ENCODE measurements at places on chromosomes 11 and 22.
A peak's percentile ranks its signal among the peaks of the same experiment; 100 is the strongest.

GRCh38 chr22:31626427-31627150 lies 35.4 kb downstream of the PISD start:
- DNase-seq, result no peak

- no peak for DNase-seq
These were observed 85.5 kb downstream of the MN1 start for GRCh38 chr22:27716074-27716473.

- no peak for DNase-seq
These were observed 68.0 kb downstream of the USP47 start for GRCh38 chr11:11909727-11910126.

DNA sequence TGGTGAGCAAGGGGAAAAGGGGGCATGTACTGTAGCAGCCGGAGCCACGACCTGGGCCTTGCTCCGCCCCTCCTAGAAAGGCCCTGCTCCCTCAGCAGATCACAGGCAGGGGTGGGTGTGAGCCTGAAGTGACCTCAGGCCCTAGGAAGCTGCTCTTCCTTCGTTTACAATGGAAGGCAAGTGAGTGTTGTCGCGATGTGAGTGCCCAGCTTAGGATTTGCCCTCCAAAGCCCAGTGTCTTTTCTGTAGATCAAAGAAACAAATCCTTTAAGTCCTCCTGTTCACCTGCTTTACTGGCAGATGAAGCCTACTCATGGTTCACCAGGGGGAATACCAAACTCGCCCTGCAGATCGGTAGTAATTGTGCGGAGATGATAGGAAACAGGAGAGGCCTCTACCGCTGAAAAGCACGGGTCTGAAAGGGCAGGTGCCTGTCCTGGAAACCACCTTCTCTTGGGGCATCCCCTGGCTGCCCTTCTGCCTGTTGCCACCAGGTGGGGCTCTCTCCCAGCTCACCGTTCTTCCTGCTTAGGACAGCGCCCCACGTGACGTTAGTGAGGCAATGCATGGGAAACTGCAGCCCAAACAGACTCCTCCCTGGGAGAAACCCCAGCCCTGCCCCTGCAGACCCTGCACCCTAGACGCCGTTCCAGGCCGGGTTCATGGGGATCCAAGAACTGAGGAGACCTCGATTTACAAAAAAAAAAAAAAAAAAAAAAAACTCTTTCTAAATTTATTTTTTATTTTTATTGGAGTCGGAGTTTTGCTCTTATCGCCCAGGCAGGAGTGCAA lies 45.9 kb upstream of the RAB1B start:
- DNase-seq, result peak; percentile 89

DNA sequence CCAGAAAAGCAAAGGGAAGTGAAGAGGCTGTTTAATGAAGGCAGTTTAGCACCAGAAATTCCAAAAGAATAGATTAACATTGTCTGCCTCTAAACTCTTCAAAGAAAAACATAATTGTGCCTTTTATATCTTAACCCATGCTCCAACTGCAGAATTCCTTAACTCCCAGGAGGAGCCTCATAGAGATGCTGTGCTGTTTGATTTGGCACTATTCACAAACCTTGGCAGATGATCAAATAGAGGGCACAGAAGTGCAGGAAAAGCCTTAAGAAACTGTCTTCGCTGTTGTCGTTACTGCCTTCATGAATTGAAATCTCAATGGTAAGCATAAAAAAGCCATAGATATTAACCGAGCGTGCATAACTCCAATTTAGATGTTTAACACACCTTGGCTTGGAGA lies 124.1 kb upstream of the MPPED2 start:
- no peak for DNase-seq

DNA sequence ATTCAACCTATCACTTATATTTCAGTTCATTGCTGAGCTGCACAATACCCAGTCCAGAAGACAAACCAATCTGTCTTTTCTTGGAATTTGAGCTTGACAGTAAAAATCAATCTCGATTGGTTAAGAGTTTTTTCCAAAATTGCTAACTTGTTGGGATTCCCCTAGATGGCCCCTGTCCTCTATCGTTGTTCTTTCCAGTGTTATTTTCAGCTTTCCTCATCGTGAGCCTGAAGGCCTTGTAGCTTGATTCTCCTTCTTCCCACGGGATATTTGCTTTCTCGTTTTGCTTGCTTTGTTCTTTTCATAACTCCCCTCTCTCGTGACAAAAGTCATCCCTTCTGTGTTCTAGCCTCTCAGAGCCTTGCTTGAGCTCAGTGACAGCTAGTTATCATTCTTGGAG lies 3.1 kb downstream of the OR8B8 start:
- no peak for DNase-seq

GRCh38 chr11:5277807-5278382 lies 8.2 kb upstream of the HBE1 start:
- DNase-seq, result no peak

DNA sequence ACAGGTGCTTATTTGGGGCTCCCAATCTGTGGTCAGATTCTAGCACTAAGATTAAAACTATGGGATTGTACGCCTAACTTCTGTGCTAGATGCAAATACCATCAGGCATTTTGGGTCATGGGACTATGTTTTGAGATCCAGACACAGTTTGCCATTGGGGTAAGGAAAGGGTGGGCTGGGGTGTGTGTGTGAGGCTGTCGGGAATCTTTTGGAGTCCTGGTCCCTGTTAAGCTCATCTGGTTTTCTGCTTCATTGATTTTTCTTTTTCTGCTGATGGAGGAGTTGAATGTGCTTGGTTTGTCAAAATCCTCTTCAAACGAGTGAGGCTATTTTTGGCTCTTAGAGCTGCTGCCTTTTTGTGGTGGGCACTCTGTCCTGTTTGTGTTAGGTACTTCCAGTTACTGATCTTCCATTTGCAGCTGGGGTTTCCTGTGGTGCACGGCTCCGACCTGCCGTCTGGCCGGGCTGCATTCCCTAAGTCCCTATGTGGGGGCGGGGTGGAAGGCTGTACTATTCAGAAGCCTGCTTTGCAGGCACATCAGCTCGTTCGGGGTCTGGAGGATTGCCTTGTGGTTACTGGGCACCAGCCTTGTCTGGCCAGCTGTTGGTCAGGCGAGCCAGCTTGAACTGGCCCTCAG lies 2.9 kb downstream of the BCR start:
- no peak for DNase-seq

- DNase-seq, result no peak
These were observed 11.4 kb downstream of the NCAM1 start for GRCh38 chr11:112972399-112973145.

DNA sequence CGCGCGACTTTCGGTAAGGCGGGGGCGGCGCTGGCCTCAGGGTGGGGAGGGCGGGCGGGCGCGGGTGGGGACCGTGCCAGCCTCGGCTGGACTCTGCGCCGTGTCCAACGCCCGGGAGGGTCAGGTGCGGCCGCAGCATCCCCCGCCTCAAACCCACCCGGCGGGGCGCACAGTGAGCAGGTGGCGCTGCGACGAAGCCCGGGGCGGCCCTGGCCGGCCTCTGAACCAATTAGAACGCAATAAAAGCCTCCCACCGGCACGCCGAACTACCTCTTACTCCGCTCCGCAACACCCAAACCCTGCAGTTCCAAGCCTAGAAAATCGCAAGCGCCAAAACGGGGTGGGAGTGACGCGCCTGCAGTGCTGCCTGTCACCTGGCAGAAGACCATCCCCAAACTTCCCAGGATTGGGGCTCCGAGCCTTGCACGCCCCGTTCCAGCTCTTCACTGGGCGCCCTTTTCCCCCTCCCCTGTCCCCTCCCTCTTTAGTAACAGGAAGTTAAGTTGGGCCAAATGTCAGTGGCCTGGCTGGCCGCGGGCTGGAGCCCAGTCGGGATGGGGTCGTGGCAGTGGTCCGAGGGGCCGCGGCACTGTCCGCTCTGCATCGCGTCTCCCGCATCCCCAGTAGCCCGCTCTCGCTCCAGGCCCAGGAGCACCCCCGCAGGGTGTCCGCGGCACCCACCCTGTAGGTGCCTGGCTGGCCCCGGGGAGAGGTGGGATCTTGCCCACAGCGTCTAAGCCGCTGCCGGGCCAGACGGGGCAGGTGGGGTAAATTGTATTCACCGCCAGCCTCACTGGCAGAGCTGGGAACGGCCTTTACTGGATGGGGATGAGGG lies 541 bp downstream of the MICAL2 start:
- peak; percentile 41 for DNase-seq

Data from stimulated activated CD4-positive, alpha-beta T cell treated with anti-CD3 and anti-CD28 coated beads, Interleukin-4, amount 100 ng/mL, for 1 hour (primary cell).